T-helper 1 cell (primary cell): ENCODE measurements at places on chromosomes 1 and 21.

DNA sequence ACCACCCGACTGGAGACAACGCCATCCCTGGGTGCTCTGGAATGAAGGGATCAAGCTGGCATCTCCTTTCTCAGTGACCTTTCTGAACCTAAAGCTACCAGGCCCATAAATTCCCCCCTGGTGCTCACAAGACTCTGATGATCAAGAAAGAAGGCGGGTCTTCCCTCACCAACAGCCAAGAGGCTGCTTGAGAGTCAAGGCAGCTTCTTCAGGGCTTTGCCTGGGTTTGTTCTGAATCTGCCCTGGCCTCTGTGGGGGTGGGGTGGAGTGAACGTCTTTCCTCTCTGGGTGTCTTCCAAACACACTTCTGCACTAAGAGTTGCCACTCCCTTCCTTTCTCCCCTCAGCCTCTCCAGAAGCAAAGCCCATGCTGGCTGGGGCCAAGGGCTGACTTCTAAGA, 36.1 kb downstream of the CD247 start:
- DNase-seq = no peak

- no peak for DNase-seq
Measured at GRCh38 chr1:234933475-234933874, 195.2 kb downstream of the TOMM20 start.

- no peak for DNase-seq
Measured at GRCh38 chr21:39788383-39788782, 43.4 kb downstream of the IGSF5 start.

DNA sequence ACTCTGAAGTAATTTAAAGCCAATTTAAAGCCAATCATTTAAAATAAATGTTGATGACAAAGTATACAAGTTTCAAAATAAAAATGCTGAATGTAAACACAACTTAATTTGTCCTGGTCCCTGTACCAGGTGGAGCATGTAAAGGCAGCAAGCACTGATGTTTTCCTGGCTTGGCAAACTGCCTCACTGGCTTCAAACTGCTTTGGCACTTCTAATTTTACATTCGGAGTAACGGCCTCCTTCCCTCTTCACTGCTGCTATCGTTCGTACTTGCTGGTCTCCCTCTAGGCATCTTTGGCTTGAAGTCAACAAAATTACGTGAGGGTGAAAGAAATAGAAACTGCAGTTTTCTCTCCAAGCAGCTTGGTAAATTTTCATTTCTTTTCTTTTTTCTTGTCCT, 287.9 kb downstream of the LTN1 start:
- no peak for DNase-seq

GRCh38 chr1:99363531-99363930, 99.2 kb downstream of the PLPPR4 start:
- DNase-seq = no peak
